ENCODE measurements at places on chromosomes 11 and 22.

GRCh38 chr22:30828187-30829155 lies 133.8 kb downstream of the OSBP2 start:
- DNase-seq, result no peak

DNA sequence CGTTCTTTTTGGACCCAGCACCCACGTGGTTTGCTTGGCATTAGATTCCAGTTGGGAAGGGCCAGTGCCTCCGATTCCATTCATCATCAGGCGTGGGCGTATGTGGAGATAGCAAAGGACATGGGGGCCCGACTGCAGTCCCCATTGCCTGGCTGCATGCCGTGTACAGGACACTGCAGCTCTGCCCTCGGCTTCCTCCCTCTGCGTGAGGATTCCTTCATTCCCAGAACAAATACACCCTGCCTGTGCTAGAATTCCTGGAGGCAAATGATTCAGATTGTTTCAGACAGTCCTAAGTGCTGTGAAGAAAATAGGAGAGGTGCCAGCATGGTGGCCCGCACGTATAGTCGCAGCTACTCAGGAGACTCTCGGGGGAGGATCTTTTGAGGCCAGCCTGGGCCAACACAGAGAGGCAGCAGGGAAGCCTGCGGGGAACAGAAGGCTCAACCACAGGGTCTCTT lies 15.4 kb downstream of the DERL3 start:
- no peak for DNase-seq

DNA sequence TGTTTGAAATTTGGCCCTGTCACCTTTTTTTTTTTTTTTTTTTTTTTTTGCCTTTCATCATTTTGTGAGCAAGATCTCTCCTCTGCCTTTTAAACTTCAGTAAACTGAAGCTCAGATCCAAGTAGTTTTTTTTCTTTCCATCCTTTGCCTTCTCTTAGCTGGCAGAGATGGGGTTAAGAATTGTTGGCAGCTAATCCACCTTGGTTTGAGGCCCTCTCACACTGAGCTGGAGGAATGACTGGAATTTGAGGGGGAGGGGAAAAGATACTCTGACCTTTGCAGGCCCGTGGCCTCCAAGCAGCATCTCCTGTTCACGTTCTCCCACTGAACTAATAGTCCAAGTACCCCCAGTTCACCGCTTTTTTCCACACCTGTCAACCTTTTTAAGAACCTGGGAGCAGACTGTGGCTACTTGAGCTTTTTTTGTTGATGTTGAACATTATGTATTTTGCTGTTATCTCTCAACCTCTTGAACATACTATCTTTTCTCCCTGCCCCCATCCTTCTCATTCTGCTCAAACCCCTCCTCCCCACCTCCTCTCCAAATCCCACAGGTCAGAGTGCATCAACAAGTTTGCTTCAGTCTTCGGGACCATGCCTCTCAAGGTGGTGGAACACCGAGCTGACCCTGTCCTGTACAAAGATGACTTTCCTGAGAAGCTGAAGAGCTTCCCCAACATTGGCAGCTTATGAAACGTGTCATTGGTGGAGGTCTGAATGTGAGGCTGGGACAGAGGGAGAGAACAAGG lies 66.2 kb downstream of the ALX4 start:
- DNase-seq, result no peak

DNA sequence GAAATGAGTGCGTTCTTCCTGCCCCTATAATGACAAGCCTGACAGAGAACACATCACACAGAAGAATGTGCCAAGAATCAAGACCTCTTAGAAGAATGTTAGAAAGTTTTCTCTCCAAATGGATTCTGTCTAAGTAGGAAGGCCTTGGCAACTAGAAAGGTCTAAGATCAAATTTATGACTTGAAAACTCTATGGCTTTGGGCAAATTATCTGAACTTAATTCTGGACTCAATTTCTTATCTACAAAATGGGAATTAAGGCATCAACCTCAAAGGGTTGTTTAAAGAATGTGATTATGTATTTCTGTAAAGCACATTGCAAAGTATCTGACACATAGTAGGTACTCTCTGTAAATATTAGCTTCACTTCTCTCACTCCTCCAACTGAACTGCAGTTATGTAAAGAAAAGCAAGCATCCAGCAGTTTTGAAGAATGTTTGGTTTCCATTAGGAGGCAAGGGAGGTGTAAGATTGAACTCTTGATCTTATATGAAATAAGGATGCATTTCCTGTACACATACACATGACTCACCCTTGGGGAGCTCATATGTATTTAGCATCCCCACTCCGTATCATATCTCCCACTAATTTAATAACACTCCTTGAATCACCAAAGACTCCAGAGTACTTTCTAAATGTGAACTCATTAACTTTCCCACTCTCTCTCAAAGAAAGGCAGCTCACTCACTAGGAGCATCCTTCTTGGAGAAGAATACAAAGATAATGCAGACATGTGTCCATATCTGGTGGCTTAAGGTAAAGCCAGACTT lies 77.6 kb downstream of the ETS1 start:
- no peak for DNase-seq

- no peak for DNase-seq
Observed at GRCh38 chr11:109237636-109238035, 184.4 kb upstream of the C11orf87 start.

DNA sequence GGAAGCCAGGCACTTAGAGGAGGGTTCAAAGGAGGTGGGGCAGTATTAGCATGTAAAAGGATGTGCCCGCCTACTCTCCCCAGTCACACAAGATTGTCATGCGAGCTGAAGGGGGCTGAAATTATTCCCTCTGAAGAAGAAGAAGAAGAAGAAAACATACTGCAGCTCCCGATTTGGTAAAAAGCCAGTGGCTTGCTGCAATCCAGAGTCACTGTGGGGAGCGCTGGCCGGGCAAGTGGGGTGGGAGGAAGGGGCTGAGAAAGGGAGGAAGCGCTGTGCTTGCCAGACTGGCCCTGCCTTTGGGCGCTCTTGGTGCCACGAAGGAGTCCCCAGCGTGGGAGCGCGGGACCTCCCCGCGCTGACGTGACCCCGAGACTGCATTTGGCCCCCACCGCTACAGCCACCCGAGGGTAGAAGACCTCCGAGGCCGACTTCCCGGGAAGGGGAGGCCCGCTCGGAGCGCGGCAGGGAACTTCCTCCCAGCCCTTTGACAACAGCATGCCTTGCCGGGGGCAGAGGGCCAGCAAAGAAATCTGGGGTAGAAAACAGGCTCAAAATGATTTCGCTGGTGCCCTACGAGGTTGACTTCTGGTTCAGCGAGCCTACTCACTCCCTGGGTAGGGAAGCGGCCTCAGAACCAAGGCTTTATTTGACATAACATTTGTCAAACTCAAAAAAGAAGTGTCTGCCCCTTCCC lies 906.3 kb downstream of the DLG2 start:
- no peak for DNase-seq

Measured in activated T-cell treated with anti-CD3 and anti-CD28 coated beads, Interleukin-2, amount 50 U/mL, for 24 hours (primary cell).